ENCODE measurements at places on chromosomes 13 and 19.

DNA sequence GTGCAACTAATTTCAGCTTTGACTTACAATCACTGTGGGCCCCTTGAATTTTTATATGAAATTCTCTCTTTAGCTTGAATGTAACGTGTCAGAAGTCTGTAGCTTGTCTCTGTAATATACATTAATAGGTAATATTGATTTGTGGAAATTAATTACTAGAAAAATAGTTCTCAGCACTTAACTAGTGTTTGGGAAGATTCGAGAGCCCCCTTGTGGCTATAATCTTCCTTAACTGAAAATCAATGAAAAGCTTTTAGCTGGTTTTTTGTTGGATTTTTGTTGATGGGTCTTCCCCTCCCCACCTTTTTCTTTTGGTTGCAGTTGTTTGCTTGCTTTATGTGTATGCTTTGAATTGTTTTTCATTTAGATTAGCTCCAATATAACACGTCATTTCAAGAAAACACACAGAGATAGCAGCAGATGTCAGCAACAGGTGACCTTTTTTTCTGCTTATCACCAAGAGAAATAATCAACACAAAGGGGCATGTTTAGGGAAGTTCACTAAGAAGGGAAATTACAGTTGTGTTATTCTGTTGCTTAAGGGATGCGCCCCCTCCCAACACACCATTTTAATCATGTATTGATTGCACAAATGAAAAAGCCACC, 176.8 kb downstream of the OXGR1 start:
- DNase-seq = no peak

GRCh38 chr19:55777528-55777927, 8.6 kb downstream of the RFPL4AL1 start:
- DNase-seq = no peak

DNA sequence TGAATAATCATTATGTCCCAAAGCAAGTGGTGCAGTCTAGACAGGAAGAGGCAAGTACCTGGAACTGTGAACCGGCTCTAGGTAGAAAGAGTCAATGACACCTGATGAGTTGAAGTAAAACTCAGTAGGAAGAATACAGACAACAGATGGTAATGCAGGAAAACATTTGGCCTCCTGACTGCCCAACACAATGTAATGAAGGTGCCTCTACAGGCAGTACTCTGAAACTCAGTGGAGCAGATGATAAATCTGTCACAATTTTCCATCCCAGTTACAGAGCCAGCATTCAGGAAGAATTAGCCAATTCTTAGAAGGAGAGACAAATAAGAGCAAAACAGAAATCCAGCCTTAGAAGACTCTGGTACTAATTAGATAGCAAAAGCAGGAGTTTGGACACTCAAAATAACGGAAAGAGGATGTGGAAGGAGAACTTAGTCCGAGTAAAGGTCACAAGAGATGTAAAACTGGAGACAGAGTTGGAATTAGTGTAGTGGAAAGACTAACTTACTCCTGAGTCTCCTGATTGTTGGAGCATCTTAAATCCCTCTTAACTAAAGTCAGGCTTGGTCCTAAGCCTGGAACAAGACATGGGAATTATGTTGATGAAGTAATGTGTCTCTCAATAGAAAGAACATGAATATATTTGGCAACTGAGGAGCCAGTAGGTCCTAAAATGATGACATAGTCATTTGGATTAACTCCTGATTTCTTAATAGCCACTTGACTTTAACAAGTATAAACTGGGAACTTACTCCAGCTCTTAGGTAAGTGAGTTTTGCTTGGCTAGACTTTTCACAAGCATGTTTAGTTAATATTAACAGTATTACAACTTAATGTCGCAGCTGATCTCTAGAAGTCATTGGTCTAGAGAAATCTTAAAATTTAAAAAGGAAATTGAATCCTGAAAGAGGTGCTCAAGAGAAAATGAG, 457.3 kb upstream of the MIR17HG start:
- DNase-seq = no peak

- DNase-seq = no peak
These were observed 13.6 kb downstream of the CSNK1G2 start for GRCh38 chr19:1954532-1954933.

DNA sequence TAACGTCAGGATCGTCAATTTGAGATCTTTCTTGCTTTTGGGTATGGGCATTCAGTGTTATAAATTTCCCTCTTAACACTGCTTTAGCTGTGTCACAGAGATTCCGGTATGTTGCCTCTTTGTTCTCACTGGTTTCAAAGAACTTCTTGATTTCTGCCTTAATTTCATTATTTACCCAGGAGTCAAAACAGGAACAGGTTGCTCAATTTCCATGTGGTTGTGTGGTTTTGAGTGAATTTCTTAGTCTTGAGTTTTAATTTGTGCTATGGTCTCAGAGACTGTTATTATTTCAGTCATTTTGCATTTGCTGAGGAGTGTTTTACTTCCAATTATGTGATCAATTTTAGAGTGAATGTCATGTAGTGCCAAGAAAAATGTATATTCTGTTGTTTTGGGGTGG, 153.1 kb downstream of the PCDH17 start:
- DNase-seq = no peak

DNA sequence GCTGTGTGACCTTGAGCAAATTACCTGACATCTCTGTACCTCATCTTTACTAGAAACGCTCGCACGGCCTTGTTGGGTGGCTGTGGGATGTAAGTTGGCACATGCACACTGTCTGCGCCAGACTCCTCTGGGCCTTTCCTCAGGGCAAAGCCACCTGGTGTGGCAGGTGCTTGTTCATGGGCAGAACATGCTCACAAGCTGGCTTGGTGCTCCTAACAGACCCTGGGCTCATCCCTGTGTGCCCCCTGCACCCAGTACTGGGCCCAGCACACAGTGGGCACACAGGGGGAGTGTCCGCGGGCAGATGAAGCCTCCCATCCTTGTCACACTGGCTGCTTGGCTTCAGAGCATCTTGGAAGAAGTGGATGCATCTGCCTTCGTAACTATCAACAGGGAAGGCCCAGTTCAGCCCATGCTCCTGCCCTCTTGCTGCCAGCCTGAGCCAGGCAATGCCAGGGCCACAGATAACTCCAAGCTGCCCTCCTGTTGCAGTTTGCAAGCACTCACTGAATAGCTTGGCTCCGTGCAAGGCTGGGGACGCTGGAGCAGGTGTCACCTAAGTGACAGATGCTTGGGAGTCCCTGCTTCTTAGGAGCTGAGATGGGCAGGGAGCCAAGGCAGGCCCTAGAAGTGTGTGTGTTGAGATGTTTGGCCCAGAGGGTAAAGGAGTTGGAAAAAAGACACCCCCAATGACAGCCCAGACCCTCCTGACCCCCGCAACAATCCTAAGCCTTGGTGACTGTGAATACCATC, 123.9 kb downstream of the TUBA3C start:
- DNase-seq = no peak

DNA sequence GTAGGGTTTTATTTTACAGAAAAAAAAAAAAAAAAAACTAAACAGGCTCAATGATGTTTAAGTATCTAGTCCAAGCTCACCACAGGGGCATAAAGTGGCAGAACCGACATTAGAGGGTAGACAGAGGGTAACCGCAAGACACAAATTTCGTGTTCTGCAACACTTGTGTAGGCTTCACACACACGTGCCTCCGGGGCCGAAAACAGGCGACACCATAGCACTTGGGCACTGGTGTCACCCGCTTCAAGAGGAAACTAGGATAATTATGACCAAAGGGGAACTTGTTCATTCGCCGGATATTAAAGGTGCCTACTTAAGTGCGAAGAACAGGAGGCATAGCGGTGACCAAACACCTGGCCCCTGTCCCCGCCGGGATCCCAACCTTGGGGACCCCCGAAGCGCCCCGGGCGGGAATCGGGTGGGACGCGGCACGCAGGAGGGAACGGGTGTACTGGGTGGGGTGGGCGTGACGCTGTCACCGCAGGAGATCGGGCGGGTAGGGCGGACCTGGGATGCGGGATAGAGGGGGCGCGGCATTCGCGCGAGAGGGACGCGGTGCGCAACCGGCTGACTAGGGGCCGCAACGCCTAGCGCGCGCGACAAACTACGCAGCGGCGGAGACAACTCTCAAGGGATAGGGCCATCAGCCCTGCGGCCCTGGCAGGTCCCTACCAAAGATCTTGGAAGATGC, 558 bp downstream of the MZT1 start:
- no peak for DNase-seq

GRCh38 chr13:33347861-33348260, 62.3 kb upstream of the STARD13 start:
- no peak for DNase-seq

- DNase-seq = no peak
These were observed 684.8 kb downstream of the DIAPH3 start for GRCh38 chr13:59478908-59479307.

Data from amygdala (tissue), 56 donors.